ENCODE measurements at places on chromosomes 1 and 21.

GRCh38 chr1:184827600-184828368 lies 73.1 kb upstream of the EDEM3 start:
- DNase-seq: peak; percentile 37

GRCh38 chr1:211328866-211329475 lies 2.3 kb downstream of the TRAF5 start:
- no peak for DNase-seq

- no peak for DNase-seq
Observed at GRCh38 chr1:40798366-40799281, 15.0 kb downstream of the KCNQ4 start.

DNA sequence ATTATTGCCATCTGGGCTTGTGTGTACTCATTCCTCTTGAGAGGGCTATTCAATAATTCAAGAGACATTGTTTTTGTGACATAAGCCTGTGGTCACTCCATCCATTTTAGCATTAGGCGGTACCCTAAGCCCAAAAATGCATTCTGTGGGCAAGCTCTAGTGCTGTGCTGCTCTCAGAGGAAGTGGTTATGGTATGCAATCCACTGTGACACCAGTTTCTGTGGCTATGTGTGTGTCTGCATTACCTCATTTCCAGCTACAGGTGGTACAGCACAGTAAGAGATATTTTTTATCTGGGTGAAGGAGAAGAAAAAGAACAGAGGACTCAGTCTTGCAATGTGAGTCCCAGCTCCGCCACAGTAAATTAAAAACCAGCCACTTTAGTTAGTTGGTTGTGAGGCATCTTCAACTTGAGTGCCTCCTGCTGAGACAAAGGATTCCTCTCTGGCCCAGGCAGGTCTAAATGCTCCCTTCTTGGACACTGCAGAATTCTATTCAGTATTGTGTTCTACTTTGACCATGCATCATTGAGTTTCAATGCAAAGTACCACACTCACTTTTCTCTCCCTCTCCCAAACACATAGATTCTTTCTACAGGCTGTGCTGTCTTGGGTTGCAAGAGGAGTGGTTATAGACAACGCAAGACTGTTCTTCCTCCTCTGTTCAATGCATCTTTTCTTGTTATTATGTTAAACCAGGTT lies 777.8 kb upstream of the BRINP3 start:
- DNase-seq: no peak

DNA sequence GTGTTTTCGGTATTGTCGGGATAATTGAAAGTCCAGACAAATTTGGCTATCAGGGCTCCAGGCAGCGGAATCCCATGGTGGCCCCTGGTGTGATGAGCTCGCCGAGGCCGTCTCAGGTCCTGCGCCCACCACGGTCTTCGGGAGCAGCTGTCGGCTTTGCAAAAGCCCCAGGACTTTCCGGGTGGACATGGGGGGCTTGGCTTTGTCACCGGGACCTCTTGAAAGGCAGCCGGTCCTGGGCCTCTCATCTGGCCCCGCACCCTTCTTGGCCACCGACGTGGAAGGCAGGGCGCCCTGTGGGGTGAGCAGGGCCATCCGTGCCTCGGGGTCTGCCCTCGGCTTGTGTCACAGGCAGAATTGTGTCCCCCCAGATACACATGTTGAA lies 87.1 kb upstream of the ACTRT2 start:
- DNase-seq: no peak

DNA sequence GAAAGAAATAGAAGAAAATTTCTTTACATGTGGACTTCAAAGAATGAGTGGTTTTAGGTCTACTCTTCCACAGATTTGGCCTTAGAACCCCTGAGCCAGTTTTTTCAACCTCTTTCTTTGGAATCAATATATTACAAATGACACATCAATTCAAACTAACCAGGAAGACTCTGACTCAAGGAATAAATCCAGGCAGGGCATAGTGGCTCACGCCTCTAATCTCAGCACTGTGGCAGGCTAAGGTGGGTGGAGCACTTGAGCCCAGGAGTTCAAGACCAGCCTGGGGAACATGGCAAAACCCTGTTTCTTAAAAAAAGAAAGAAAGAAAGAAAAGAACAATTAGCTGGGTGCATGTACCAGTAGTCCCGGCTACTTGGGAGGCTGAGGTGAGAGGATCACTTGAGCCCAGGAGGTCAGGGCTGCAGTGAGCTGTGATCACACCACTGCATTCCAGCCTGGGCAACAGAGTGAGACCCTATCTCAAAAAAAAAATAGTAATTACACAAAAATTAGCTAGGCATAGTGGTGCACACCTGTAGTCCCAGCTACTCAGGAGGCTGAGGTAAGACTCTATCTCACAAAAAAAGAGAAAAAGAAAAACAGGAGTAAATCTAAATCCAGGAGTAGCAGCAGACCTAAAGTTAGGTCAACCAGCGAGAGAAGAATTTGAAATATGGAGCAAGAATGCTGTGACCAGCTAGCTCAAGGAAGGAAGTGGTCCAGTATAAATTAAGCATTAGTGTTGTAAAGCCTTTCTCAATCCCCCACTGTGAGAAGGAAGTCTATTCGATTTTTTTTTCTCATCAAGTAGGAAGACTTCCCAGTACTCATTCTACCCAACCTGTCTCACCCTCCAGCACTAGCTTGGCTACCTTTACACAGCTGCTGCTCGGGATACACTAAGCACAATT lies 1.9 kb downstream of the SORT1 start:
- no peak for DNase-seq

DNA sequence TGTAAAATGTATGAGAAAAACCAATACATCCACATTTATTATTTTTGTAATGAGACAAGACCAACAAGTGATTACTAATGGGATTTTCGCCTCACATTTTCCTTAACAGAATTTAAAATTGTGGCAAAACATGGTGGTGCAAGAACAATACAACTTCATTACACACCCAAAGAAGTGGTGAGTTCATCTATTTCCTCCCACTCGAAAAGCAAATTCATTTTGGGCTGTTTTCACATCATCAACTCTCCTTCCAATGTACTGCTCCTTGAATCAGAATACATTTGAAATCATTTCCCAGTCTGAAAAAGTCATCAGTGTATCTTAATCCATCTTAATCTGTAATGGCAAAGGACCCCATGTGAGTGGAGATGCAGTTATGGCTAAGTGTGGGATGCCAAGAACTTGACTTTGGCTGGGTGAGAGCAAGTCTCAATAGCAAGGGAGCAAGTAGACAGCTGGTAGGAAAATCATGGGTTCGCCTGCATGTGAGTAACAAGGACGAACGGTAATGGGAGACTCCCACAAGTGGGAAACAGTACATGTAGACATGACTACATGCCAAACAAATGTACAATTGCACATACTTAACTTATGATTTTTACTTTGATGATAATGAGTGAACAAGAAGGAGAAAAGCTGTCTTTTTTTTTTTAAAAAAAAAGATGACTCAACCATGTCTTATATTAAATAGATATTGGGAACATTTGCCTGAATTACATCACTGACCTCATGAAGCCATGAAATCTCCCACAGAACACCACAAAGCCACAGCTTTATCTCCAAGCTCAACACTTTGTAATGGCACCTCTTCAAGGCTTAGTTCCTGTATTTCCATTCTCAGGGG lies 46.0 kb downstream of the RUNX1 start:
- no peak for DNase-seq

DNA sequence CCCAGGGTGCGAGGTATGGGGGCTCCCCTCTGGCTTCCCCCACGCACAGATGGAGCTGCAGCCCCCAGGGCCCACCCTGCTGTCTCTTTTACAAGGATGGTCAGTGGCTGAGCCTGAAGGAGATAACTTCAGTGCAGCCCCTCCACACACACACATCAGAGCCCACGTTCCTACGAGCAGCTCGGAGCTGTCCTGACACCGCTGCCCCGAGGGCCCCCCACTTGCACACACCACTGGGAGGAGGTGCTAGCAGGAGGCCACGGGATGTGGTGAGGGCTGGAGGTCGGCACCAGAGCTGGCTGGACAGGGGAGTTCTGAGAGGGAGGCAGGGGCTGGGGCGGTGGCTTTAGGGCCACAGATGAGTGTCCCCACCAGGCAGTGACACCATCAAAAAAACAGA lies 53.9 kb downstream of the MORN1 start:
- no peak for DNase-seq

- DNase-seq: no peak
Observed at GRCh38 chr21:46472246-46472645, 13.6 kb downstream of the DIP2A start.

GRCh38 chr1:24866211-24867083 lies 63.6 kb downstream of the RUNX3 start:
- no peak for DNase-seq

DNA sequence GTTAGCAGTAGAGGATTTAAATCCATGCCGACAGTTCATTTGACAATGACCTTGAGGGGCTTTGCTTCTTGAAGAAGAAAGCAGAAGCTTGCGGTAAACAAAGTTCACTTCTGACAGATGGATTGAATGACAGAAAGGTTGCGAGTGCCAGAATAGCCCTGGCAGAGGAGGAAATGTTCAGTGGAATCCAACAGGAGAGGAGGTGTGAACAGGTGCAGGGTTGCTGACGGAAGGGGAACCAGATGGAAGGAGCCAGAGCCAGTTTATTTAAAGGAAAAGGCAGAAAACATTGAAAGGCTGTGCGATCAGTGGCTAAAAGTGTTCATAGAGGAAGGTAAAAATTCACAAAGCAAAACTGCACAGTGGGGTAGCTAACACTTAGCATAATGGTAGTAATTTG lies 141.0 kb downstream of the SDCCAG8 start:
- no peak for DNase-seq

DNA sequence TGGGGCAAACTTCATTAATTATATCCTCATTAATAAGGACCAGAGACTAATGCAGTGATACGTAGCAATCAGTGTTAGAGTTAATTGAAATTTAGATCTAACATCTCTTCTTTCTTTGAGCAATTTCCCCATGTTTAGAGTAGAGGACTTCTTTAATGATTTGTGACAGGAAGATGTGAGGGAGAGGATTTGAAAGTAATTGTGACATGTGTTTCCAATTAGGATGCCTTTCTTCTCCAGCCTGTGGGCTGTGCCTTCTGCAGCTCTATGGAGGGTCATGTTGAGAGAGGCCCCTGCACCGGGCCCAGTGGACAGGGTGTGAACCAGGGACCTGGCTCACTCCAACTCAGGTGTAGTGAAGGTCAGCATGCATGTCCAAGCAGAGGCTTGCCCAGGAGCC lies 103.0 kb downstream of the GREM2 start:
- no peak for DNase-seq

DNA sequence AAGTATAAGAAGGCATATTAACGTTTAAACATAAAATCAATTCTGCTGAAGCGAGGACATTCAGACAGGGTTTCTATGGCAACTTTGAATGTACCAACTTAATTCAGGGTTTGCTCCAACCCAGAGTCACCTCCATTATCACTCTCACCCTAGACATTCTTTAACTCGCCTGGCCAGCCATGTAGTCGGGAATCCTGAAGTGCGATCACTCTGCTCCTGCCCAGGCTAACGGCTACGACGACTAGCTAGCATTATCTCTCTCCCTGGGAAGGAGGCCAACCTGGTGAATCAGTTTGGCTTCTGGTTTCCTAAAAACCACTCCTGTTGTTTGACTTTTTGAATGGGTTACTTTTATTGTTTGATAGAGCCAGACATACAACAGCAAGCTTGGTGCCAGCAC lies 38.9 kb upstream of the ZBTB18 start:
- peak; percentile 35 for DNase-seq

Data from H54 (cell line).